Tibial artery (tissue), 4 donors: ENCODE measurements at places on chromosomes 12 and 14.

GRCh38 chr12:52910248-52910883 lies 5.5 kb upstream of the KRT8 start:
- no peak overlapping the region for H3K27ac ChIP-seq
- DNase-seq, result no peak
- no peaks in the 10 kb centered on the region for H3K27me3 ChIP-seq
- no peaks in the 10 kb centered on the region for H3K36me3 ChIP-seq
- no peak overlapping the region for H3K4me3 ChIP-seq
- peaks cover 6% of the 10 kb centered on the region for H3K4me1 ChIP-seq

- H3K36me3 ChIP-seq, result no peaks in the 10 kb centered on the region
- H3K27me3 ChIP-seq, result no peaks in the 10 kb centered on the region
- no peak overlapping the region for H3K27ac ChIP-seq
- peaks cover 9% of the 10 kb centered on the region for H3K4me1 ChIP-seq
- no peak for DNase-seq
These were observed 59.9 kb downstream of the DUSP16 start for GRCh38 chr12:12502815-12503151.

GRCh38 chr14:105272623-105273022 lies 24.3 kb downstream of the BTBD6 start:
- no peak for DNase-seq
- no peak overlapping the region for H3K4me3 ChIP-seq
- no peaks in the 10 kb centered on the region for H3K27me3 ChIP-seq
- H3K36me3 ChIP-seq, result peaks cover 10% of the 10 kb centered on the region
- H3K27ac ChIP-seq, result no peak overlapping the region

GRCh38 chr14:91302391-91302790 lies 57.9 kb upstream of the GPR68 start:
- no peaks in the 10 kb centered on the region for H3K4me1 ChIP-seq
- no peak overlapping the region for H3K27ac ChIP-seq
- no peak overlapping the region for H3K4me3 ChIP-seq
- no peaks in the 10 kb centered on the region for H3K36me3 ChIP-seq

DNA sequence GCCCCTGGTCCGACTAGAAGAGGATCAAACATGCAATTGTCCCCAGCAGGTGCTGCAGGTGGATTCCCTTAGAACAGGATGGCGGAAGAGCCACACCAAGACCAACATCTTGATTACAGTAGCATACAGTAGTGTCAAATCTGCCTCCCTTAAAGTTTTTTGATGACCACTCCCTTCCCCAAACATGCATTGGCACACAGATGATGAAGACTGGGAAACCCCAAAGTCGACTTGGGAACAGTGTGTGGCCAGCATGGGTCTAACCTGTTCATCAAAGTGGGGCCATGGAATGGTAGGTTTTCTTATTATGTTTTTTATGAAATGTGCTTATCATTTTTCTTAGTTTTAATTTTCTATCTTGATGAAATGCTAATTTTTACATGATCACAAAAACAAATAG lies 8.8 kb downstream of the PLXNC1 start:
- H3K4me1 ChIP-seq, result no peaks in the 10 kb centered on the region
- no peaks in the 10 kb centered on the region for H3K27me3 ChIP-seq
- DNase-seq, result no peak
- H3K36me3 ChIP-seq, result no peaks in the 10 kb centered on the region
- H3K27ac ChIP-seq, result no peak overlapping the region

DNA sequence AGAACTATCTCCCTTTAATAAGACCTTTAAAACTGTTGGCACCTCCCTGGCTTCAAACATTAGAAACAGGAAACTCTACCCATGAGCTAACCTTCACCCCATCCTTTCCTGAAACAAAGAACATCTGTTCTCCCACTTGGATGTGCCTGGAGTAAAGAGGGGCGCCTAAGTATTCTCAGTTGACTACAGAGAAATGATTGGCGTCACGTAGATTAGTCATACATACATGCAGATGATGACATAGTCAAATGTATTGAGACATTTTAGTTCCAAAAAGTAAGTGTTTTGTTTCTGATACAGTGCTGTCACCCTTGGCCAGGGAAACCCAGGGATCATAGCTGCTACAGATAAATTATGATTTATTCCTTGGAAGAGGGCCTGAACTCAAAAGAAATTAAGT lies 260.0 kb upstream of the PLEKHG7 start:
- no peak overlapping the region for H3K4me3 ChIP-seq
- H3K4me1 ChIP-seq, result peaks cover 35% of the 10 kb centered on the region
- no peak for DNase-seq
- no peak overlapping the region for H3K27ac ChIP-seq
- no peaks in the 10 kb centered on the region for H3K36me3 ChIP-seq

GRCh38 chr12:1474041-1474573 lies 120.3 kb downstream of the FBXL14 start:
- H3K4me3 ChIP-seq, result peak overlapping the region; percentile 28
- no peak for DNase-seq
- H3K4me1 ChIP-seq, result peaks cover 47% of the 10 kb centered on the region
- no peaks in the 10 kb centered on the region for H3K27me3 ChIP-seq
- peak overlapping the region; percentile 56 for H3K27ac ChIP-seq
- no peaks in the 10 kb centered on the region for H3K36me3 ChIP-seq

GRCh38 chr14:89187501-89187900 lies 229.5 kb downstream of the FOXN3 start:
- peak overlapping the region; percentile 16 for H3K27ac ChIP-seq
- no peak overlapping the region for H3K4me3 ChIP-seq
- H3K4me1 ChIP-seq, result peaks cover 38% of the 10 kb centered on the region
- no peak for DNase-seq

- no peaks in the 10 kb centered on the region for H3K36me3 ChIP-seq
- DNase-seq, result no peak
These were observed 15.0 kb upstream of the CDKN3 start for GRCh38 chr14:54381821-54382220.

DNA sequence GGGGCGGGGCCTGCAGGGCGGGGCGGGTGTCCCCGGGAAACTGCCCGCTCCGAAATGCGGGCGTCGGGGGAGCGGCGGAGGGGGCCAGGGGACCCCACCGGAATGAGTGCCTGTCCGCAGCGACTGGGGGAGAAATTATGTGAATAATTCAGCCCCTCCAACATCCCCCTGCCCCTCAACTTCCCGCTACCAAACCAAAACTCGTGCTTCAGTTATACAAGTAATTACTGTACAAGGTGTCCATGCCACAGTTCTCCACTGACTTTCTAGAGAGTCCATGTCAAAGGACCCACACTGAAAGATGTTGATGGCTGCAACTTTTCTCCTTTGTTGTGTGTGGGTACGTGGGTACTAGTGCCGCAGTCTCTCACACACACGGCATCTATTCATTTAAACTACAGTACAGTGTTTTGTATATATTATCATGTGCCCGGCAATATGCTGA lies 414 bp upstream of the CDK17 start:
- no peaks in the 10 kb centered on the region for H3K27me3 ChIP-seq
- H3K4me1 ChIP-seq, result peaks cover 24% of the 10 kb centered on the region
- peak overlapping the region; percentile 100 for H3K27ac ChIP-seq
- no peak for DNase-seq
- H3K4me3 ChIP-seq, result peak overlapping the region; percentile 93

- peak; percentile 77 for DNase-seq
- H3K27me3 ChIP-seq, result no peaks in the 10 kb centered on the region
- peak overlapping the region; percentile 53 for H3K27ac ChIP-seq
- H3K36me3 ChIP-seq, result peaks cover 56% of the 10 kb centered on the region
- no peaks in the 10 kb centered on the region for H3K4me1 ChIP-seq
These were observed 72.2 kb downstream of the CLIP1 start for GRCh38 chr12:122350141-122350848.

DNA sequence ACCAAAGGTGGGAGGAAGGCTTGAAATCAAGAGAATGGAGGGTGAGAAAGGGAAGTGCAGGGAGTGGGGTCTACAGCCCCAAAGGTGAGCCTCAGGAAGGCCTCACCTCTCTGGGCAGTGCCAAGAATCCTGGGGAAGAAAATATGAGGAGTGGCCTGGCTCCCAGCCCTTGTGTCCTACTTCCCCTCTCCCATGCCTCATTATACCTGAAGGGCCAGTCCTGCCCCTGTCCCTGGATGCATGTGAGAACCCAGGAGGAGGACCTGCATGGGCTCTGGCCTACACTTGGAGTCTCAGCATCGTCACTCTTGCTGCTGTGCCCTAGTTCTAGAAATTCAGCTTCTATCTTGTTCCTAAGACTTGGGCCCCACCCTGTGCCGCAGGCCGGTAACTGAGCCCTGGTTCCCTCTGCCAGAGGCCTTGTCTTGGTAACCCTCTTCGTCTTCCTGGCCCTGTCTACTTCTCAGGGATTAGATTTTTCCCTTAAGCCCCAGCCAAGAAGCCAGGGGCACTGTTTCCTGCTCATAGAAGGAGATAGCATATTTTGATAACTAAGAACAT lies 10.9 kb upstream of the MYH7 start:
- no peaks in the 10 kb centered on the region for H3K36me3 ChIP-seq
- no peaks in the 10 kb centered on the region for H3K27me3 ChIP-seq
- H3K27ac ChIP-seq, result no peak overlapping the region
- DNase-seq, result no peak
- no peak overlapping the region for H3K4me3 ChIP-seq

DNA sequence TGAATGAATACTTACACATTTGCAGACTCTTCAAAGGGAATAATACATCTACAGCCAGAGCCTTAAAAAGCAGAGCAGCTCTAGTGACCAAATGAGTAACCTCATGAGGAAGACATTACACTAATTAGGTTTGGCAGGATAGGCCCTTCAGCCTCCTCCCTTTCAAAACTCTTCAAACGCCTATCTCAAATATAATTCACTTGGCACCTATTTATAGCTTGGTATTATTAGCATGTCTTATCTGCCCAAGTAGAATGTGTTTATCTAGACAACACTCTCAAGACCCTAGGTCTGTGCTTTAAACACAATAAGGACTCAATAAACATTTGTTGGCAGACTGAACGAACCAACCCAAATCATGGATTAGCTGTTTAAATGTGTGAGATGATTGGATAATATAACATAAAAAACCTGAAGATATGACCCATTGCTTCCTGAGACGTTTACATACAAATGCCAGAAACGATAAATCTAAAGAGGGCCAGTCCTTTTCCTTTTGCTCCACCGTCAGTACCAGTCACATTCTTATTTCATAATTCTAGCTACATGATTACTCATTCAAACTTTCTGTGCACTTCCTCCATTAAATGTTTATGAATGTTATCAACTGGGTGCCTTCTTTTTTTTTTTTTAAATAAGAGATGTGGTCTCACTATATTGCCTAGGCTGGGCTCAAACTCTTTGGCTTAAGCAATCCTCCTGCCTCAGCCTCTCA lies 123.3 kb downstream of the CEP83 start:
- H3K36me3 ChIP-seq, result no peaks in the 10 kb centered on the region
- H3K27me3 ChIP-seq, result no peaks in the 10 kb centered on the region

DNA sequence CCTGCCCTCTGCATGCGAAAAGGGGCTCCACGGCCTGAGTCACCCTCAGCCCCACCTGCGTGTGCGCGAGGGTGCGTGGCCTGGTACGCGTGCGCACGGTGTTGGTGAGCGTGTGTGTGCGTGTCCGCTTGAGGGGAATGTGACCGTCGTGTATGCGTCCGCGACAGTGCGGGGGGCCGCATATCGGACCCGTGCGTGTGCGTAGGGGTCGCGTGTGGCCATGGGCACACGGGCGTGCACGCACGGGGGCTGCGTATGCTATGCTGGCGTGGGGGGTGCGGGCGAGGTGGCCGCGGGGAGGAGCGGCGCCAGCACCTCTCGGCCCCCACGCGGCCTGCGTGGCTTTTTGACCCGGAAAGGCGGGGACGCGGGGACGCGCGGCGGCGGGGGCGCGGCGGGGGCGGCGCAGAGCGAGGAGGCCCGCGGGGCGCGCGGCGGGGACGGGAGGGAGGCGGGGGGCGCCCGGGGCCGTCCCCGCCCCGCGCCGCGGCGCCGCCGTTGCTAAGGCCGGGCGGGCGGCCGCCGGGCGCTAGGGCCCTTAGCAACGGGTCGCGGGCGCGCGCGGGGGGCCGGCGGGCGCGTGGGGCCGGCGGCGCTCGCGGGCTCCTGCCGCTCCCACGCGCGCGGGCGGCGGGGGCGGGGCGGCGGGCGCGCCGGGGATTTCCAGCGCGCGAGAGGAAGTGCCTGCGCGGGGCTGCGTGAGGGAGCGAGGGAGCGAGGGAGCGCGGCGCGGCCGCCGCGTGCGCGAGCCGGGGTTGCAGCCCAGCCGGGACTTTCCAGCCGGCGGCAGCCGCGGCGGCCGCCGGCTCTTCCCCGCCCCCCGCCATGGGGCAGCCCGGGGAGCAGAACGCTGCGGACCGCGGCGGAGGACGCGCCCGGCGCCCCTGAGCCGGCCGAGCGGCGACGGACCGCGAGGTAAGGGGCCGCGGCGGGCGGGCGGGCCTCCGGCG lies at the start of gene TRAF3:
TSS of gene TRAF3 (plus strand) at position 689 of the 950 bp plus-strand sequence. CDS start 92,753 bp downstream, outside the sequence.
- DNase-seq, result peak; percentile 74
- peak within 1 kb of the TSS; percentile 76 for H3K27ac ChIP-seq
- H3K36me3 ChIP-seq, result no peaks in the 10 kb centered on the region
- peak within 1 kb of the TSS; percentile 96 for H3K4me3 ChIP-seq
- H3K4me1 ChIP-seq, result no peaks in the 10 kb centered on the region
- no peaks in the 10 kb centered on the region for H3K27me3 ChIP-seq

DNA sequence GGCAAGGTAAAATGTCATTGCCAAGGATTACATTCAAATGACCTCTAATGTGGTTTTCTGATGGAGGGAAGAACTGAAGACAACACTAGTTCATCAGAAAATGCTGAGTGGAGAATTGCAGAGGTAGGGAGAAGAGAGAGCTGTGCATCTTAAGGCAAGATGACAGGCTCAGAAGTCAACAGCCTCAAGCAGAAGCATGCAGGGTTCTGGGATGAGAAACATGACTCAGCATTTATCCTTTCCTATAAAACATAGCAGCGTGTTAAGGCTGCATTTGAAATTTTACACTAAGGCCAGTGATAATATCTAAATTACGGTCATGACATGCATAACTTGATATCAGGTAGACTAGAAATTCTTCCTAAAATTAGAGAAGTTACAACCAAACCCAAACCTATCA lies 53.7 kb upstream of the DYRK2 start:
- no peak for DNase-seq
- H3K4me3 ChIP-seq, result no peak overlapping the region
- H3K4me1 ChIP-seq, result peaks cover 4% of the 10 kb centered on the region
- no peak overlapping the region for H3K27ac ChIP-seq

DNA sequence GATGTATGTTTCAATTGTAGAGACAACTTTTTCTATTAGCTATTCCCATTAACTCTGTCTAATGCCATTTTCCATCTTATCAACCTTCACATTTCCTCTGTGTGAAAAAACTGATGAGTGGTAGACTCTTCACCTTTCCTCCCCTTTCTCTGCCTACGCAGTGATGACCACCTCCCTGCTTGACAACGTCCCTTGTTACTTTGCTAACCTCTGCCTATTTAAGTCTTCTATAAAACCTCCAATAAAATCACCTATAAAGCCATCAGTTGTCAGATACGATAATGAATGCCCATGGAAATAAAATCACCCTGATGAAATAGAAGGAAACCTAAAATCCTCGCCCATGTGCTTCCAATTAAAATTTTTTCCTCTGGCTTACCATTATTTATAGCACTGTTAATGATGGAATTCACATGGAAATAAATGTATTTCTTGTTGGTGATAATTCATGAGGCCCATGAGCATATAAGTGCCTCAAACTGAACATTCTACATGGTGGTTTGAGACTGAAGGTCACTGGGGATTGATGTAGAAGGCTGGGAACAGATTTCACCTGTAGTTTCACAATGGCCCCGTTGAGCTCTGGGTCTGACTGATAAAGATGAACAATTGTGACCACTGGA lies 1454.0 kb upstream of the SEL1L start:
- no peaks in the 10 kb centered on the region for H3K4me1 ChIP-seq
- H3K27ac ChIP-seq, result no peak overlapping the region
- no peaks in the 10 kb centered on the region for H3K36me3 ChIP-seq
- no peak for DNase-seq
